ENCODE measurements at places on chromosomes 6 and 20.

DNA sequence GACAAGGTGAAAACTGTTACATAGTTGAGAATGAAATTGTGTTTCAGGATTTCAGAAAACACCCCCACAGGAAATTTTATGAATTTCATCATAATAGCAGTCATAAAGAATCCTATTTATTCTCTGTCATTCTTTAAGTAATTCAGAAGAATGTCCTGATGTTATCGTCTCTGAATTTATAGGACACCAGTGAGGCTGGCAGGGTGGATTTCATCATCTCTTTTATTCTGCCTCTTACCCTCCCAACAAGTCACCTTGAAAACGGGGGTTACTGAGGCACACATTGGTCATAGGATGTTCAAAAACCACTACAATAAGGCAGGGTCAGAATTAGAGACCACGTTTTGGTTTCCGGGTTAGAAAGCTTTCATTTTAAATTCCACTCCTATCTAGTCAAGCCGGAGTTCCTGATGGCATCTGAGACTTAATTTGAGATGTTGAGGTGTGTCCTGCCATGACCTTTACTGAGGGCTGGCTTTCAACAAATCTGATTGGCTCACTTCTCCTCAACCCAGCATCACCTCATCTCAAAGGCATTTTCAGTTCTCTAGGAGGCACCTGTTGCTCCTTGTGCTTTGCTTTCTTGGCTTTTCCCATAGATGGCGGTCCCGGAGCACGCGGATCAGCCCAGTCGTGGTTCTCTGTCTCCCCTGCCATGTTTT lies 230.6 kb upstream of the SUPT3H start:
- no peak for DNase-seq

DNA sequence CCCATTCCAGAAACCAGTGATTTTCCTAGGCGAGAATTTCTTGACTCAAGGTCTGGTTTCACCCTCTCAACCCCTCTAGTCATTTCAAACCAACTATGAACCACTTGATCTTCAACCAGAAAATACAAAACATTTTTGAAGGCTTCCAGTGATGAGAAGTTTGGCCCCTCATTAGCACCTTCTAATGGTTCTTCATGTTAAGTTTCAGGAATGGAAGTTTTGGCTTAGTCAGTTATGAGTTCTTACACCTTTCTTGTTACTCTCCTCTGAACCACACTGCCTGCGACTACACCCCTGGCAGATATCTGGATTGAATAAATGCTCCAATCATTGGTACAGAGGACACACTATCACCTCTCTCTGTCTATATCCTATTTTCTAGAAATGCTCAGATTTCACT lies 67.2 kb downstream of the GJA10 start:
- no peak for DNase-seq

DNA sequence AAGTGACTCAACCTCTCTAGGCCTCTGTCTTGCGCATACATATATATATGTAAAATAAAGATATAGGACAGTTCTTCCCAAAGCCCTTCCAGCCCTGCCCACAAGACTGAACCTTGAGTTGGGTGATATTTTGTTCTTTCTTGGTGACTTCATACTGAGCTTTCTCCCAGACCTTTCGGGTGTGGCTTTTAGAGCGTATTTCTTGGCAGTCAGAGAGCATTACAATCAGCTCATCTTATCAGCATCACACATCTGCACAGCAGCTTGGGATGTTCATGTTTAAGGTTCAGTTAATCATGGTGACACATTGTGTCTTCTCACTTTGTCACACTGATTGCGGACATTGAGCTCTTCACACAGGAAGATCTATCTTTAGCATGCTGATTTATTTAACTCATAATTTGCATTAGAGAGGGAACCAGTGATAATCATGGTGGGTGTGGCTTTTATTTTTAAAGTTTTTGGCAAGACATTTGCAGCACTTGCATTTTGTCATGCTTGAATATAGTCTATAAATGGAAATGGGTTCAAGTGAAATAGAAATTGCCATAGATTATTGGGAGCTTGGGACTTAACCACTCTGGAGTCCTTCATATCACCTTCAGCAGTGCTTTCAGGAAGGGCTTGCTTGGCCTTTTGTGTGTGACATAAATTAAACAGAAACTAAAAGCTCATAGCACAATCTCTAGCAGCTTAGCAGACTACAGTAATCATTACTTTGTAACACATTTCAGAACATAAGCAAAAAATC lies 8.3 kb downstream of the KIF3B start:
- no peak for DNase-seq

DNA sequence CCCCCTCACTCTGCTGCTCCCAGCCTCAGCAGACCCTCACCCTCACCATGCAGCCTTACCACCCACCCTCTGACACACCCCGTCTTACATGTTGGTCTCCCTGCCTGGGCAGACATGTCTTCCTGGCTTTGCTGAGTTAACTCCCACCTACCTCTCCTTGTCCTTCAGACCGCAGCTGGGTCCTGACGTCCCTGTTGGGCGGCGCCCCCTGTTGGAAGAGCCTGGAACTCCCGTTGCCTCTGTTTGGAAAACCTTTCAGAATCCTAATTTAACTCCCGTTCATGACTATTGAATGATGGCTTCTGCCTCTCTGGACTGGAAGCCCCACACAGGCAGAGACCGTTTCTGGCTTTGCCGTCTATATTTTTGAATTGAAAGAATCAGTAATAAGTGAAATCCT lies 245.1 kb downstream of the MYLK4 start:
- DNase-seq: no peak

DNA sequence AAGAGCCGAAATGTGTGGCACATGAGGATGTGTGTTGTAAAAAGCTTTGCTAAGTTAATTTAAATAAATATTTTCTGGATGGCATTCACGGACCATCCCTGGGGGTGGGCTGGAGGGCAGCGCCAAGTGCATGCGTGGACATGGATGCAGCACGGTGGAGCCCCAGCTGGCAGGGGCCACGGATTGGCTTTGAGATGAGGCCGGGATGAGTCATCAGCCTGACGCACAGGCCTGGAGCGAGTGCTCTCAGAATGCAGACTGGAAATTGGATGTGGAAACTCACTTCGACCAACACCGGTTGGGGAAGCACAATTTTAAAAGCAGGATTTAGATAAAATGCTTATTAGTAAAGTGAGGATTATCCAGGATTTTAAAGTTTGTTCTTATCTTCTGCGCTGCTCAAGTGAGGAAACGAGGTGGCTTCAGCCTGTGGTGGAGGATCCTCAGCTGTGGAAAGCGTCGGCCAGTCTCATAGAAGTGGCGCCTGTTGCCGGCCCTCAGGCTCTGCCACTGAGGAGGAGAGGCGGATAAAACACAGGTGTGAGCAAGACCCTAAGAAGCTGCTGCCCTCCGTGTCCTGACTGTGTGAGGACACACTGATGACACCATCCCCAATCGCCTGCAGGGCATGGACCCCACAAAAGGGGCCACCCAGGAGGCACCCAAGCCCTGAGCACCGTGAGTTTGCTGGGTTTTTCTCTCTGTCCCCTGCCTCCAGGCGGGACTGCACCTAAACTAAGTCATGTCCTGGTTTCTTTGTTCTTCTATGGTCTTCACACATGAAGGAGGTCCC lies 279.7 kb downstream of the CDH4 start:
- DNase-seq: no peak

GRCh38 chr6:157226761-157227160 lies 96.6 kb downstream of the TMEM242 start:
- DNase-seq: no peak

DNA sequence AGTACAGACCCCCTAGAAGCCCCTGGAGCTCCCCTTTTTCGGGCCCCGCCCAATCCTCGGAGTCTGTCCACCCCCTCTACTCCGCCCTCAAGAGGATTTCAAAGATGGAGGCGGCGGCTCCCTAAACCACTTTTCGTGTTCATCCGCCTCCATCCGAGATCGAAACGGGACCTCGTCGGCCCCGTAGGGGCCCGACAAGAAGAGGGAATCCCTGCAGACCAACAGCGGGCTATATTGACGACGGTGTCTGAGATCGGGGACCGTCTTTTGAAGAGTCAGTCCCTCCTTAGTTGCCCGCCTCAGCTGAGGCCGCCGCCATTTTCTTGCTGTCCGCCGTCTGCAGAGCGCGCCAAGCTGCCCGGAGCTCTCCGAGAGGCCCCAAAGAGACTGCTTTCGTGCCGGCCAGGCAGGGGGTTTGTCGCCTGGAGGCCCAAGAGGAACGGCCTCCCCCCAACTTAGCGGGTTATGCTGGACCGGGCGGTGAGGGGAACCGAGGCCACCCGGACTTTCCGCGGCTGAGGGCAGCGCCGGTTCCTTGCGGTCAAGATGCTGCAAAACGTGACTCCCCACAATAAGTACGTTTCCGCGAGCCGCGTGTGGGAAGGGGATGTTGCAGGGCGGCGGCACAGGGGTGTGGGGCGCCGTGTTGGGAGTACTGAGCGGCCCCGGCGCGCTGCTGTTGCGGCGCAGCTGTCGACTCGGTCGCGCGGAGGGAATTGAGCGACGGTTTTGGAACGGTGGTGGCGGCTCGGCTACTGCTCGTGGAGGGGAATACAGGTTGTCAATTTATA lies 4.2 kb downstream of the BRD2 start:
- no peak for DNase-seq
